HCT116 (cell line): ENCODE measurements at places on chromosomes 16 and 17.

DNA sequence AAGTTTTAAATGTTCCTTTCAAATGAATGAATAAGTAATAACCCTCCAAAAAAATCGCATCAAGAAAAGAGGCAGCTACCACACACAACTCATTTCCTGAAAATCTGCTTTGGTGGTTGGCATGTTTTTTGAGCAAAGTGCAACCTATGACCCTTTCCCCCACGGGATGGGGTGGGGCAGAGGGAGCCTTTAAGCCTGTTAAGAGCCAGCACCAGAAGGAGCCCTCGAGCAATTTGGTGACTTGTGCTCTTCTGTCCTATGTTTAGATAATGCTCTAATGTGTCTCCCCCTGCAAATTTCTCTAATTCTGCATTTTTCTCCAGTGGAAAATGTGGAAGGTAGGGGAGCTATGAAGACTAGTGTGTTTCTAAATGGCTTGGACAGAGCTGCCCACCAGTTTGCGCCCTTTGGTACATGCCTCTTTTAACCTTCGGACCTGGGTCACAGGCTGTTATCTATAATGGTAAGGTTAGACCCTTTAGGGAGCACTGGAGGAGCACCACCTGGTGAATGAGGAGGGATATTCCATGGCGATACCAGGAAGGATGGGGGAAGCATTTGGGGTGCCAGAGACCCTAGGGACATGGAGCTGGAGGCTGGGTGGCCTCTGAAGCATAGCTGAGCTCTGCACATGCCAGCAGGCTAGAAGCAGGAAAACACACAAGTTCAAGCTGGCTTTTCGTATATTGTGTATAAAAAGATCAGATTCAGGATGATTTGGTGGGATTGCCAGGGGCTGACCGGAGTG, 1.6 kb downstream of the PYCARD start:
- DNase-seq = no peak

- no peak for DNase-seq
Measured at GRCh38 chr16:24291932-24292331, 35.8 kb downstream of the CACNG3 start.

- peak; percentile 49 for DNase-seq
Measured at GRCh38 chr17:55735731-55736405, 13.2 kb upstream of the TMEM100 start.

- no peak for DNase-seq
Measured at GRCh38 chr16:50613964-50614474, 65.8 kb downstream of the NKD1 start.

- DNase-seq = no peak
Measured at GRCh38 chr16:3047387-3047720, 993 bp downstream of the MMP25 start.
